ENCODE measurements at places on chromosomes 6 and 20.

GRCh38 chr6:14681699-14682487, 564.0 kb upstream of the JARID2 start:
- DNase-seq: no peak

DNA sequence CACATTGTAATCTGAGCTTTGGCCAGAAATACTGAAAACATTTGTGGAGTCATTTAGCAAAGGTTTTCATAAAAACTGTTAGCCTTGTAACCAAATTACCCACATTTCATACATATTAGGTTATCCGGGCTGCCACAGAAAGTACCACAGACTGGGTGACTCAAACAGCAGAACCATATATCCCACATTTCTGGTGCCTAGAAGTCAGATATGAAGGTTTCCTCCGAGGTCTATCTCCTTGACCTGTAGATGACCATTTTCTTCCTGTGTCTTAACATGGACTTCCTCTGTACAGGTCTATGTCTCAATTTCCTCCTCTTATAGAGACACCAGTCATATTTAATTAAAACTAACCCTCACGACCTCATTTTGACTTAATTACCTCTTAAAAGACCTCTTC, 49.5 kb upstream of the SMIM28 start:
- DNase-seq: no peak

DNA sequence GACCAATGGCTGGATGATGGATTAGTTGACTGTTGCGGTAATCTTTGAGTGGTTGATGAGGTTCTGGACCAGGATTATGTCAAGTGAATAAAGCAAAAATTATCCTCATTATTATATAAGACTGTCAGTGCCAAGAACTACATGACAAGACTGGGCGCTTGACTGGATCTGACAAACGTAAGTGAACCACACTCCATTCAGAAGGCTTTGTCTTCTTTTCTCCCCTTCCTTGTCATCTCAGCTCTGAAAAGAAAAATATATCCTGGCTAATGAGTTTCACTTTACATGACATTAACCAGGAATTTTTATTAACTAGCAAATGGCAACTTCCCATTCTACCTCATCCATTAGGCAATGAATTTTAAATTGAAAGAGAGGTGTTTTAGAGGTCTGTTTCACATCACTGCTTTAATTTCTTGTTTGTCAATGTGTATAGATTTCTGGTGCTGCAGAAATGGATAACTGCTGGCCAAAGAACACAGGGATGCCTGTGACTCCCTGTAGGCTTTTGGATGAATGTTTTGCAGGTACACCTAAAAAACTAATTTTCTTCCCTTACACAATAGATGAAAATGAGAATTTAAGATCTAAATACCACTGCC, 150.1 kb downstream of the ELOVL4 start:
- DNase-seq: no peak

DNA sequence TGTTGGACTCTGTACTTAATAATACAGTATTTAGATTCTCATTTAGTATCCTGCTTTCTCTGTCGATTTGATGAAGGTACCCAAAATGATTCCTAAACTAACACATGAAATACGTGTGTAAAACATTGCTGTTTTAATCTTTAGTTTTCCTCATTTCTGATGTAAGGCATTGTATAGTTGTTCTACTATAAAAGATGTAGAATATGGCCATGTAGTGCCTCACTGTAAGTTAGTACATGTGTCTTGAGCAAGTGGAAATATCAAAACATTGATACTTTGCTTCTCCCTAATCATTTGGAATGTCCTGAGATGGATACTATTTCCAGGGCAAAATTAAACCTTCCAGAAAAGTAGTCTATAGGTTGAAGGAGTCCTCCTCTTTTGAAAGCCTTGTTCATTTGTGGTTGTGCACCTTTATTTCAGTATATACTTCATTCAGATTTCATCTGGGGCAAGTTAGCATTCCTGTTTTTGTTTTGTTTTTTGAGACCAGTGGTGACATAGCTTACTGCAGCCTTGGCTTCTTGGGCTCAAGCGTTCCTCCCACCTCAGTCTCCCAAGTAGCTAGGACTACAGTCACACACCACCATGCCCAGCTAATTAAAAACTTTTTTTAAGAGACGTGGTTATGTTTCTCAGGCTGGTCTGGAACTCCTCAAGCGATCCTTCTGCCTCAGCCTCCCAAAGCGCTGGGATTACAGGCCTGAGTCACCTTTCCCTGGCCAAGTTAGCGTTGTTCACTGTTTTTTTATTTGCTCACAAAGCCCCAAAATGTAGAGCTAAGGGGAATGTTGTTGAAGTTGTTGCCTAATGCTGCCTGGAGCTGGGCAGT, 11.6 kb downstream of the SRSF3 start:
- DNase-seq: no peak

GRCh38 chr6:99341862-99342455, 7.5 kb downstream of the FAXC start:
- no peak for DNase-seq
